Colonic mucosa (tissue), 4 donors: ENCODE measurements at places on chromosomes 16 and 17. TPM values are rescaled to one million over a fixed set of nuclear protein-coding genes. Genes with fewer than 3 reads are reported as not detected.
A peak's percentile ranks its signal among the peaks of the same experiment; 100 is the strongest.

The TEDC2 gene
- 2.4 TPM for total RNA-seq

GRCh38 chr16:57689762-57690558 lies 4.6 kb upstream of the DRC7 start:
- no peak for DNase-seq
- H3K4me1 ChIP-seq: no peaks in the 10 kb centered on the region
- no peaks in the 10 kb centered on the region for H3K27me3 ChIP-seq
- no peak overlapping the region for H3K27ac ChIP-seq
- no peak overlapping the region for H3K4me3 ChIP-seq

The PRSS36 gene
- 6.4 TPM for total RNA-seq

- DNase-seq: no peak
- no peaks in the 10 kb centered on the region for H3K27me3 ChIP-seq
- H3K4me3 ChIP-seq: peak overlapping the region; percentile 66
- no peaks in the 10 kb centered on the region for H3K36me3 ChIP-seq
- no peak overlapping the region for H3K27ac ChIP-seq
Observed at GRCh38 chr17:40416671-40417070, 1.0 kb downstream of the TOP2A start.

GRCh38 chr16:17471719-17472461 lies 1.1 kb upstream of the XYLT1 start:
- H3K4me1 ChIP-seq: peaks cover 14% of the 10 kb centered on the region
- no peak overlapping the region for H3K27ac ChIP-seq
- H3K27me3 ChIP-seq: no peaks in the 10 kb centered on the region
- no peaks in the 10 kb centered on the region for H3K36me3 ChIP-seq
- DNase-seq: no peak

GRCh38 chr16:63717806-63718205 lies 1404.1 kb downstream of the CDH11 start:
- H3K27me3 ChIP-seq: no peaks in the 10 kb centered on the region
- no peaks in the 10 kb centered on the region for H3K4me1 ChIP-seq
- H3K36me3 ChIP-seq: no peaks in the 10 kb centered on the region

DNA sequence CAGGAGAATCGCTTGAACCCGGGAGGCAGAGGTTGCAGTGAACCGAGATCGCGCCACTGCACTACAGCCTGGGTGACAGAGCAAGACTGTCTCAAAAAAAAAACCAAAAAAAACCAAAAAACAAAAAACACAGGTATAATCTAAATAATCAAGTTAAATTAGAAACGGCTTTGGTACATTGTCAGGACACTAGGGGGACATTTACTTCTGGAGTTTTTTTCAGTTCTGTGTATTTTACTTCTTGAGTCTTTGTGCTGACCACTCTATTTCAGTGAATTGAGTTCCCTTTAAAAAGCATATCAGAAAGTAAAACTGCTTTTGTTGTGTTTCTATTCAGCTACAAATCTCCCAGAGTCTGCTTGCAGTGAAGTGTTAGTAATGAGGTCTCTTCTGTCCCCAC lies 36.3 kb downstream of the DHRS7B start:
- no peak overlapping the region for H3K4me3 ChIP-seq
- DNase-seq: no peak
- no peaks in the 10 kb centered on the region for H3K27me3 ChIP-seq
- H3K27ac ChIP-seq: no peak overlapping the region
- no peaks in the 10 kb centered on the region for H3K36me3 ChIP-seq
- H3K4me1 ChIP-seq: no peaks in the 10 kb centered on the region

DNA sequence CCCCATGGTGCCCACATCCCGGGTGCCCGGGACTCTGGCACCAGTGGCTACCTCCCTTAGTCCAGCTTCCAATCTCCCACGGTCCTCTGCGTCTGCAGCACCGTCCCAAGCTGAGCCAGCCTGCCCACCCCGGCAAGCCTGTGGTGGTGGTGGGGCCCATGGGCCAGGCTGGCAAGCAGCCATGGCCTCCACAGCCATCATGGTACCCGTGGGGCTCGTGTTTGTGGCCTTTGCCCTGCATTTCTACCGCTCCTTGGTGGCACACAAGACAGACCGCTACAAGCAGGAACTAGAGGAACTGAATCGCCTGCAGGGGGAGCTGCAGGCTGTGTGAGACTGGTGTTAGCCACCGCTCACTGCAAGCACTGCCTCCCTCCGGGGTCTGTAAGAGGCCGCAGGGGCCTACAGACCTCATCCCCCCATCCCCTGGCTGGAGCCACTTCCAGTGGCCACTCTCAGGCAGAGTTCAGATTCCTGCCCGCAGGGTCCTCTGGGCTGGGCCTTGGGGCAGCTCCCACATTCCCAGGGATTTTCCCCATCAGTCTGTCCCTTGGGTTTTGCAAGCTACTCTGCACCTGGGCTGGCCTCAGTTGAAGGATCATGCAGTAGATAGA lies 3.9 kb upstream of the SETD1A start:
- DNase-seq: peak; percentile 70
- H3K27ac ChIP-seq: no peak overlapping the region
- peaks cover 14% of the 10 kb centered on the region for H3K4me1 ChIP-seq
- no peaks in the 10 kb centered on the region for H3K36me3 ChIP-seq

DNA sequence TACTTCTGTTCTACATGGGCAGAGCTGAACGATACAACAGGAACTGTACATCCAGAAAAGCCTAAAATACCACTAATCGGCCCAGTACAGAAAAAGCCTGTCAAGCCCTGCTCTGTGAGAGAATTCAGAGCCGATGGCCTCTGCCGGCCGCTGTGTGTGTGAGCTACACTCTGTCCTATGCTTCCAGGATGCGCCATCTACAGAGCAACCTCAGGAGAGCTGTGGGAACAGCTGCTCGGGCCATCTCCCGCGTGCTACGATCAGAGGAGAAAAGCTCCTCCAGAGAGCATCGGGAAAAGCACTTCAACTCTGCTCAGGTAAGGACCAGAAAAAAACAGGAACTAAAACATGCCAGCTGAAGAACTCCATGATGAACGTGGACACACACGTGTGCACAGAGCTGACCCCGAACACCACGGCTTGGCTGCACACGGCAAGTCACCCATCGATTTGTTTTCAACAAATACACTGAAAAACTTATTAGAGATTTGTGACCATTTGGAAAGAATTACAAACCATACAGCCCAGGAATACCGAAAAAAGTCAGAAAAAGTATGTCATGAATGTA lies 115.9 kb downstream of the ANKRD11 start:
- H3K27me3 ChIP-seq: no peaks in the 10 kb centered on the region
- no peaks in the 10 kb centered on the region for H3K4me1 ChIP-seq
- no peaks in the 10 kb centered on the region for H3K36me3 ChIP-seq
- H3K27ac ChIP-seq: no peak overlapping the region
- no peak for DNase-seq

- DNase-seq: peak; percentile 94
- H3K4me1 ChIP-seq: peaks cover 20% of the 10 kb centered on the region
- H3K4me3 ChIP-seq: no peak overlapping the region
- H3K27ac ChIP-seq: peak overlapping the region; percentile 74
- H3K36me3 ChIP-seq: no peaks in the 10 kb centered on the region
Observed at GRCh38 chr17:19398301-19399181, 11.6 kb upstream of the MFAP4 start.

DNA sequence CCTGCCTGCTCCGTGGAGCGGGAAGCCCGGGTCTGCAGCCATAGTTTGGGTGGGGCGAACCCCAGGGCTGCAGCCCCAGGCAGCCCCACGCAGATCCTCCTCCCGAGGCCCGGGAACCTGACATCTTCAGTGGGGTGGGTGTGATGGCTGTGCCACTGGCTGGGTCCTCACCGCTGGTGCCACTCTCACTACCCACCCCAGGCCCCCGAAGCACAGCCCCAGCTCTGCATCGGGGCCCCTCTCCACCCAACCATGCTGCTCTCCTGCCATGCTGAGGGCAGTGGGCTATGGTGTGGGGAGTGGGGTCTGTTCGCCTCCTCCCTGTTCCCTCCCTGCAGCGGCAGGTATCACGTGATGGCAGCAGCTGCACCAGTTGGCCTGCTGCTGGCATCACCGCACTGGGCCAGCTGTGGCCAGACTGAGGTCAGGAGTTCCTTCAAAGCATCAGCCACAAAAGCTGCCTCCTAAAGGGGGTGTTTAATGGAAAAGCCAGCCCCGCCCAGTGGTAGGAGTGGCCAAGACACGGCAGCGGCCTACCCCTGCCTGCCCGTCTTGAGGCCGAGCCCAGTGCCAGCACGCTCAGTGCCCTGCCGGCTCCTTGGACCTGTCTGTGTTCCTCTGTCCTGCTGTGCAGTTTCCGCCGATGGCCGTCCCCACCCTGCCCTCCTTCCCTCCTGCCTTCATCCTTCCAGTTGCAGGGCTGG lies 10.8 kb downstream of the KCTD5 start:
- no peaks in the 10 kb centered on the region for H3K27me3 ChIP-seq
- no peak overlapping the region for H3K4me3 ChIP-seq
- no peak for DNase-seq
- H3K27ac ChIP-seq: no peak overlapping the region
- H3K4me1 ChIP-seq: no peaks in the 10 kb centered on the region

GRCh38 chr16:56737539-56737938 lies 7.6 kb downstream of the NUP93 start:
- no peak for DNase-seq
- H3K4me3 ChIP-seq: no peak overlapping the region
- H3K27ac ChIP-seq: no peak overlapping the region
- H3K4me1 ChIP-seq: no peaks in the 10 kb centered on the region
- no peaks in the 10 kb centered on the region for H3K27me3 ChIP-seq
